ENCODE measurements at places on chromosomes 12 and 14.

GRCh38 chr12:130398100-130398848 lies 60.6 kb downstream of the PIWIL1 start:
- DNase-seq, result no peak

DNA sequence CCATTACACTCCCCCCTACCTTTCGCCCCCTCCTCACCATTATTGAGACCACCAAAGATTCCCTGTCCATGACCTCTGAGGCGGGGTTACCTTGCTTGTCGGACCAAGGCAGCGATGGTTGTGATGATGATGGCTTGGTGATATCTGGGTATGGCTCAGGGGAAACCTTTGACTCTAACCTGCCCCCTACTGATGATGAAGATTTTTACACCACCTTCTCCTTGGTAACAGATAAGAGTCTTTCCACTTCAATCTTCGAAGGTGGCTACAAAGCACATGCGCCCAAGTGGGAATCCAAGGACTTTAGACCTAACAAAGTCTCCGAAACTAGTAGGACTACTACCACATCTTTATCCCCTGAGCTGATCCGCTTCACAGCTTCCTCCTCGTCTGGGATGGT lies 350.2 kb downstream of the DIO2 start:
- DNase-seq, result no peak

DNA sequence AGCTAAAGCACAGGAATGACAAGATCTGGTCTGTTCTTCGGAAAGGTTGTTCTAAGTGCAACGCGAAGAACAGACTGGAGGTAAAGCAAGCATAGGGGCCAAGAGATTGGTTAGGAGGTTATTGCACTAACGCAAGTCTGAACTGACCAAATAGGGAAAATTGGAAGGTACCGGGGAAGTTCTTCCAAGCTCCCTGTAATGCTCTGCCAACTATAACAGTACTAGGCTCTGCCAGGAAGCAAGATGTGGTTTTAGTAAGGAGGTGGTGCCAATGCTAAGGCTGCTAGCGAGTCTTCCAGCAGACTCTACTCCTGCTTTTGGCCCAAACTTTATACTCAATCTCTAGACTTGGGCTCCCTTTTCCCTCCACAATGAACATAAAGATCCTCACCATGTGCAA lies 138.6 kb downstream of the PAWR start:
- no peak for DNase-seq

DNA sequence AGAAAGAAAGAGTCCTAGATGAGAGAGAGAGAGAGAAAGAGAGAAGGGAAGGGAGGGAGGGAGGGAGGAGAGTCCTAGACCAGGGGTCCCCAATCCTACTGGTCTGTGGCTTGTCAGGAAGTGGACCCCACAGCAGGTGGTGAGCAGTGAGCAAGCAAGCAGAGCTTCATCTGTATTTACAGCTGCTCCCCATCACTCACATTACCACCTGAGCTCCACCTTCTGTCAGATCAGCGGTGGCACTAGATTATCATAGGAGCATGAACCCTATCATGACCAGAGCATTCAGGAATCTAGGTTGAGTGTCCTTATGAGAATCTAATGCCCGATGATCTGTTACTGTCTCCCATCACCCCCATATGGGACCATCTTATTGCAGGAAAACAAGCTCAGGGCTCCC lies 39.2 kb upstream of the AMN1 start:
- DNase-seq, result no peak

DNA sequence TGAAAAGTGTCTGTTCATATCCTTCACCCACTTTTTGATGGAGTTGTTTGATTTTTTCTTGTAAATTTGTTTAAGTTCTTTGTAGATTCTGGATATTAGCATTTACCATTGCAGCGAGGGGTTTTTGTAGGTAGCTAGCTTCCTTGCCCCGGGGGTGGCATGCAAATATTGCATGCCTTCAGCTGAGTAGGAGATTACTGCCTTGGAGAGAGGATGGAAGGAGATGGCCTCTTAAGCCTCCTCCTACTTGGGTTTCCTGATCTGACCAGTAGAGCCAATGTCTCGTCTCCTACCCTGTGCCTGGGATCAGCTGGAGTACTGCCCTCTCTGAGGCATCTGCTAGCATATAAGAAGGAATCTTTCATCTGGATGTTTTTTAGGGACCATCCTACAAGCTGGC lies 134.4 kb upstream of the CCND2 start:
- DNase-seq, result no peak

GRCh38 chr12:116573776-116574175 lies 14.6 kb downstream of the MAP1LC3B2 start:
- DNase-seq, result no peak
